A172 (cell line): ENCODE measurements at places on chromosomes 2 and 18. TPM values are rescaled to one million over a fixed set of nuclear protein-coding genes. Genes with fewer than 3 reads are reported as not detected.
A peak's percentile ranks its signal among the peaks of the same experiment; 100 is the strongest.

- no peak for DNase-seq
These were observed 179.8 kb downstream of the HDAC4 start for GRCh38 chr2:239220981-239221396.

GRCh38 chr18:76346490-76347130, 148.4 kb downstream of the ZNF516 start:
- no peak for DNase-seq

DNA sequence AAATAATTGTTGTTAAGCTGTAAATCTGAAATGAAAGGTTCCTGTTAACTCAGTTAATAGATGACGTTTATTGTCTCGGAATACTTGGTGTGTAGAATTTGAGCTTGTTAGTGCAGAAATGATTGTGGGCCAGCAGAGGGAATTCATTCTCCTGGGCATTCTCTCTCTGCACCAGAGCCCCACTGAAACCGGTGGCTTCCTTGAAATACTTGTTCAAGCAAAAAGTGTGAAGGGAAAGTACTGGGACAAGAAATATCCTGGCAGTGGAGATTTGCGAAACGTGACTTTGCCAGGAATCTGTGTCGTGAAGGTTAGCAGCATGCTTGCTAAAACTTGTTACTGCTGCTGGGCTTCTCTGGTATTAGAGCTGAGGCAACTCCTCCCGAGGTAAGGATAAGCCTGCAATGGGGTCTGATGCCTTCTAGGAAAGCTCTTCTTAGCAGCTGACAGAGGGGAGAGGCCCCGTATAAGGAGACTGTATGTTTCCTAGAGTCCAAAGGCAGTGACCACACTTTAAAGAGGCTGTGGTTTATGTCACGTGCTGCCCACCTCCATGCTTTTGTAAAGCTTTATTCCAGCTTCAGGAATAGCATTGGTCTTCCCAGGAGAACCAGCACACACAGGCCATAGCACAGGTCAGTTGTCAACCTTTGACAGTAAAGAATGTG, 2.0 kb downstream of the ITGA6 start:
- DNase-seq, result no peak

DNA sequence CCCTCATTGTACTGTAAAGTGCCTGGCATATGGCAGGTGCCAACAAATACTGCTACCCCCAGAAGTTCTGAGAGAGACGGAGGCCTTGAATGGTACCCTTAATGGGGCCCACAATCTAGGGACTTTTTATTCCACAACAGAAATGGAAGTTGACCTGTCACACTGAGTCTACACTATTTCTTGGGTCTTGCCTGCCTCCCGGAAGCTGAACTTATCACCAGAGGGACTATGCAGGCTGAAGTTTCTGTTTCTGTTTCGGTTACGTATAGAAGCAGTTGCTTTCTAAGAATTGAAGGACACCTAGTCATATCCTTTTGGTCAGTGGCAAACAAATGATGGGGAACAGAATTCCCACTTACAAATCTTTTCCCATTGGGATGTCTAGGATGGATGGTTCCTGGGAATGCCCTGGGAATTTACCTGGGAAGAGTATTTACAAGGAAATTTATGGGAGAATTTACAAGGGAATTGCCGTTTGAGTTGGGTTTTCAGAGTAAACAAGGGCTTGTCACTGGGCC, 74.2 kb downstream of the HS1BP3 start:
- DNase-seq, result no peak

- DNase-seq, result no peak
These were observed 81.2 kb downstream of the GBX2 start for GRCh38 chr2:236086971-236087465.

DNA sequence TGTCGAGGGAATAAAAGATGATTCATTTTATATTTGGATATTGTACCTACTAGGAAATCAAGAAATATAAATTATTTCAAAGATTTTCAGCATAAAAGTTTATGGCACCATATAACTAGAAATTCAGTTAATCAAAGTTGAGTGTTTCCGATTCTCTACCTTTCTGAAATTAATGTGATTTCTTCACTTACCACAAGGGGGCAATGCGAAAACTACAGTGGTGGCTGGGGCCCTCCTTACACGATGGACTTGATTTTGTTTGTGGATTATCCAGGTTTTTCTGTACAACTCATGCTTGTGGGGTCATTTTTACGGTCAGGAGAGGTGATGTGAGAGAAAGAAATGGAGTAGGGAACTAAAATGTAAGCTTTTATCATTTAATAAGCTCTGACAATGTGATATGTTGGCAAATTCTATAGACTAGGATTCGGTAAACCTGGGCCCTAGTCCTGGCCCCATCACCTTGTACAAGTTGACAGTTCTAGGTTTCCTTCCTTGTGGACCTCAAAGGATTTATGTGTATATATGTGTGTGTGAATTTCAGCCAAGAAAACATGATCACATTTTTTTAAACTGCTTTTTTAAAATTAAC, 47.6 kb downstream of the G6PC2 start:
- peak; percentile 13 for DNase-seq

DNA sequence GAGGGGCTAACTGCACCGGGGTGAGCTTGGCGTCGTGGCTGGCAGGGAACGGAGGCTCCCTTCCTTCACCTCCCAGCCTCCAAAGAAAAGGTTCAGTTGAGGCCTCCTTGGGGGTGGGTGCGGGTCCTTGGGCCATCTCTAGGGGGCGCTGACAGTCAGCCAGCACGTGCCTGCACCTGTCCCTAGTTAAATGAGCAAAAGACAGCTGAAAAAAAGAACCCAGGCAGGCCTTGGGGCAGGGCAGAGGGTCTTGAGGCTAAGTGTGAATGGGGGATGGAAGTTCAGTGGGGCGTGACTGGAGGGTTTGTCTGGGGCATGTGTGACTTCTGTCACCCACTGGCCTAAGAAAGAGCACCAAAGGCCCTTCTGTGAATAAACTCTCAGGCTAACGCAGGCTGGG, 56.4 kb downstream of the ZFP36L2 start:
- no peak for DNase-seq

GRCh38 chr2:154549869-154550268, 148.6 kb upstream of the KCNJ3 start:
- DNase-seq, result no peak

DNA sequence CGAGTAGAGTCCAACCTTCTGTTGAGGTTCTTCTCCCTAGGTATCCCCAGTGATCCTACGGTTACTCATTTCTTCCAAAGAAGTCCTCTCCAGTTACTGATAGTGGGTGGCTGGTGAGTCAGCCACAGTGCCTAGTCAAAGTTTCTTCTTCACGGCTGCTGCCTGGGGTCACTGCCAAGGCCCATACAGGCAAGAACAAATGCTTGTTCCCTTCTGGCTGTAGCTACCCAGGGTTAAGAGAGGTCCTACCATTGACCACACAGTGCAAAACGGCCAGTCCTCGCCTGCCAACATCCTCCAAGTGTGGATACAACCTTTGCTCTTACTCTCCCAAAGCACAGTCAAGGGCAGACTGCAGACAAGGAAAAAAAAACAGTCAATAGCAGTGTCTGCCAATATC, 2.9 kb upstream of the PTPN4 start:
- DNase-seq, result peak; percentile 21

NCKAP1 gene
- 186 and 213 TPM in 2 replicates for total RNA-seq

SLC14A1 gene
- 1.6 TPM in 1 of 2 replicates, not detected in the other for total RNA-seq
